ENCODE measurements at places on chromosomes 3 and 15. TPM values are rescaled to one million over a fixed set of nuclear protein-coding genes. Genes with fewer than 3 reads are reported as not detected.

DNA sequence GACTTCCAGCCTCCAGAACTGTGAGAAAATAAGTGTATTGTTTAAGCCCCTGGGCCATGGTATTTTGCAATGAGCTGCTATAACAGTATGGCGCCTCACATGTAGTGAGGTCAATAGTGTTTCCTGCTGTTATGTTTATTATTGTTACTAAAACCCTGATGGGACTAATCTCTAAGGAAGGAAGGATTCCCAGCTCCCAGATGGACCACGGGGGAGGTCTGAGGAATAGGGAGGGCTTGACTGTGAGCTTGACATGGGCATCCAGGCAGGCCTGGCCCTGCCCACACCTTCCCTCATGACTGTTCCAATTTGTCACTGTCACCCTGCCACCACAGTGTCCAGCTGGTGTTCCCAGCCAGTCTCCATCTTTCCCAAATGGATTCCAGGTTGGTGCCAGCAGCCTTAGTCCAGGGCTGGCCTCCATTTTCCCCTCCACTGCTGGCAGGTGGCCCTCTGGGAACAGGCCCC is 14.5 kb upstream of the SLC41A3 start:
- no peak for DNase-seq

- DNase-seq, result no peak
Observed at GRCh38 chr3:29601861-29602585, 321.2 kb downstream of the RBMS3 start.

GRCh38 chr3:135383301-135383700 is 582.2 kb upstream of the PPP2R3A start:
- no peak for DNase-seq

DNA sequence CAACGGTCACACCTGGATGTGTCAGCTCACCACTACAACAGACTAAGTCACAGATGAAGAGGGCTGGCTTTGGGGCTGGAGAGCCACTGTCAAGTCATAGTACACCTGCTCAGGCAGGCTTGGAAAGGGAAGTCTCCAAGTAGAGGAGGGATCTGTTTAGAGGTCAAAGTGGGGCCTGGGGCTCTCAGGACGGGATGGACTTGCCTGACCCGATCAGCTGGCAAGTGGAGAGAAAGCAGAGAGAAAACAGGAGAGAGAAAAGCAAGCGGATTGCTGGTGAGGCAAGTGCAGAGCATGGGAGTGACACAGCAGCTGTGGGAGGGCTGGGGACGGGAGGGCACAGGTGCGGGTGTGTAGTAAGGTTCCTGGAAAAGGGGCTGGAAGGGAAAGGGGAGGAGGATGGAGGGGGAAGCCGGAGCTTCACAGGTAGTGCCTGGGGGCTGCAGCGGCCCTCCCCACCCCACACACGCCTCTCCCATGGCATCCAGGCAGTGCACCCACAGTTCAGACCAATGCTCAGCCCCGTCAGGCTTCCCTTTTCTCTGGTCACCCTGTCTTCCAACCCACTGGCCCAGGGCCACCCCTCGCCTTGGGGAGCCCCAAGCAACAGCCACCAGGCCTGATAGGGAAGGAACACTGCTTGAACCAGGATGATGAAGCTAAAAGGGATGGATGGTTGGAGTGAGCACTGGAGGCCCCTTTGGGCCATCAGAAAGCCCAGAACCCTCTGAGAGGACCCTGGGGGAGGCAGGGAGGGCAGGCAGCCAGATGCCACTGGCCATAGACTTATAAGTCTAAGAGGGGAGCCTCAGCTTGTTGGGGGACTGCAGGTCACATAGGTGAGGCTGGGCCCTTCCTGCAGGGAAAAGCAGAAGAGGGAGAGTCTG is 8.5 kb downstream of the RPS17 start:
- DNase-seq, result peak; percentile 39

The REC114 gene
- not detected for total RNA-seq
